ENCODE measurements at places on chromosomes 13 and 19.

DNA sequence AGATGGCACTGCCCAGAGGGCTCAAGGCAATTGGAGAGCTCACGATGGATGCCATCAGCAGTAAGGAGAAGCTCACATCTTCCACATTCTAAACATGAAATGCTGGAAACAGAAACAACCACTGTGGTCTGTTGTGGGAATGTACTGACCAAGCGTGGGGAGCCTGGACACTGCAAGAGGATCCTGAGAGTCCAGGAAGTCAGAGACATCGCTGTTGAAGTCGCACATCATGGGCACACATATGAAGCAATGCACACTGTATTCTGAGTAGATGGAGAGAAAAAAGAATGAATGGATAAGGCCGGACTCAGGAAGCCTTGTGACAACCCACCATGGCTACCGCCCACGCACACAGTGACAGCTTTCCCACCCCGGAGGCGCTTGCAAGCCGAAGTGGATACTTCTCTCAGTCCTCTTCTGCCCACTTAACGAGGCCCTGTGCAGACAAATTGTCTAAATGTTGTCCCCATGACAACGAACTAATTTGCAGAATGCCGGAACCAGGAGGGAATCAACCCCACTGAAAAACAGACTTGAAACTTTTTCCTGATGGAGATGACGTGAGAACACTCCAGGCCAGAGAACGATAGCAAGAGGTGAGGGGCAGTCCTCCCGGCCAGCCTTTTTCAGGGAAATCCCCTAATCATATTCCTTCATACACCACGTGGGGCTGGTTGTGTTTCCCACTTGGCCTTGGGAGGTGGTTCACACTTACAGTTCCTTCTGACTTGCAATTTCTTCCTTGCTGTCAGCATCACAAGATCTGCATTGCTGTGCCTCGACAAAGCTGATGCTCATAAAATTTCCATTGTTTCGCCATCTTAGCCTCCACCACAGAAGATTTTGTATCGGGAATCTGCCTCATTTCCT lies 109.6 kb upstream of the SERP2 start:
- DNase-seq: no peak

DNA sequence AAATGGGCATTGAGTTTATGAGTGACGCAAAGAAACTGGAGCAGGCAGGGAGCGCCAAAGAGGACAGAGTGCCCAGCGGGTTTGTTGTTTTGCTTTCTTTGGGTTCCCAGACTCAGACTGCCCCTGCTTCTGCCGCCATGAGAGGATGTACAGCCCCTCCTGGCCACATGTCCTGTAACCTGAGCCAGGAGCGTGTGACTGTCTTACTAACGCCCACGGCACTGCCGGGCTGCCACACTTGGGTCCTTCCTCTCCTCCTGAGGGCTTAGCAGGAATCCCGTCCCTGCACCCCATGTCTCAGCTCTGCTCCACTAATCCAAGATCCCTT lies 80.5 kb downstream of the GPR12 start:
- no peak for DNase-seq

DNA sequence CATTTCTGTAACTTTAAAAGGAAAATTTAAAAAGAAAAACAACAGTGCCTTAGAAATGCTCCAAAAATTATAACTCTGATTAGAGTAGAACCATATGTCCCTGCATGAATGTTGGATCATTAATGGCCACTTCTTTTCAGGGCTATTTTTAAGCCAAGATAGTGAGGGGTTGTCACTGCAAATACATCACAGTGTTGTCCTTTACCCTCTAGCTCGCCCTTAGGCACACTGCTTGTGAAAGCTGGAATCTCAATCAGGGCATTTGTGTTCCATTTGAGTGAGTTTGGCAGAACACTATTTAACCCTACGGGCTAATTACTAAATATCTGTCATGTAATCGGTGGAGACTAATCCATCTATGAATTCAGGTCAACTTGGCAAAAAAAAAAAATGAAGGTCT lies 212.2 kb downstream of the NHLRC3 start:
- DNase-seq: no peak

- DNase-seq: no peak
These were observed 108.8 kb downstream of the KCTD15 start for GRCh38 chr19:33905473-33905936.

GRCh38 chr19:29260477-29261317 lies 47.7 kb upstream of the UQCRFS1 start:
- DNase-seq: no peak

DNA sequence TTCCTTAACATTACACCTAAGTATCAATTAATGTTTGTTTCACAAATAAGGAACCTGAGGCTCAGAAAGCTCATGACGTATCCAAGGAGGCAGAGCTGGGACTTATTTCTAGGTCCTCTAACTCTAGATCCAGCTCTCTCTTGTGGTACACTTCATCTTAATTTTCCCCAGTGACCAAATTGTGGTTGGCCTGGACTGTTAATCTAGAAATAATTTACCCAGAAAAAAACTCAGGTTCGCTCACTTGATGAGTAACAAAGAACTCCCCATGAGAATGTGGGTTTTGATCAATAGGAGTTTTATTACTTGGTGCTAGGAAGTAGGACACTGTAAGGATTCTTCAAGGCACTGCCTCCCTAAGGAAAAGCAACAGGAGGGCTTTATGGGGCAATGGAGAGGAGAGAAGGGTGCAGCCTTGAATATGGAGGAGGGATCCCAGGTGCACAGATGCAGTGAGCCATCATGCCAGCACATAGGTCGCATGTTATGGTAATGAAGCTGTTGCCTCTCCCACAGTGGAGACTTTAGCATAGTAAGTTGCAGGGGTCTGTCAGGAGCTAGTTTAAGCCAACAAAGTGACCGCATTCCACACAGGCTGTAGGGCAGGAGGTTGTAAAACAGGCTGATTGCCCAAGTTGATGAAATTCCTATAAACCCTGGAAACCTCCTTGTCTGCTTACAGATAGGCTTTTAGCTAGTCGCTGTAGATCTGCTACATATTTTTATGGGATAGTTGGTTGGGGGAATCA lies 14.7 kb downstream of the RAP2A start:
- DNase-seq: no peak

- DNase-seq: no peak
These were observed 241.8 kb downstream of the PCCA start for GRCh38 chr13:100330662-100331061.

GRCh38 chr19:41352609-41353465 lies 885 bp downstream of the TGFB1 start:
- DNase-seq: peak; percentile 70
